OCI-M1 (cell line): ENCODE measurements at places on chromosomes 7 and 10.

- no peak for DNase-seq
Measured at GRCh38 chr10:1199897-1200721, 143.9 kb downstream of the WDR37 start.

GRCh38 chr7:157881048-157881771 is 544.4 kb downstream of the DNAJB6 start:
- no peak for DNase-seq

DNA sequence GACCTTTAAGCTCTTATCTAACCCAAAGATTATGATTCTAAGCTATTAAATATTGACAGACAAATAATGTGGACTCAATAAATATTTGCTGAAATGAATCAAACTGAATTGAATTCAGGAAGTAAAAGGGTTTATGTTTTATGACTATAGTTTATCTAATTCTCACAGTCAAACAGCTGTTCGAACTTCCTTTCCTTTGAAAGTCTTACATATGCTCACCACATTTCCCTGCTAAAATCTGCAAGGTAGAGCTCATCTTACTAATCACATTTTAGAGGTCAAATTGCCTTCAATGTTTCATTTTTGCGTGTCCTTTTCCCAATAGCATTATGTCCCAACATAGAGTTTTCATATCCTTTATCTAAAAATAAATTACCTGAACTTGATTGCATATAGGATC is 154.9 kb upstream of the PPP1R3A start:
- DNase-seq, result peak; percentile 61

- no peak for DNase-seq
Measured at GRCh38 chr10:121803611-121804010, 124.2 kb downstream of the ATE1 start.

- DNase-seq, result no peak
Measured at GRCh38 chr10:11017570-11018431, at the start of gene CELF2. CELF2 (plus strand) TSS chr10:11017872; CDS start chr10:11018090, 218 bp downstream.

- no peak for DNase-seq
Measured at GRCh38 chr7:137038706-137039105, 170.3 kb downstream of the CHRM2 start.

- peak; percentile 61 for DNase-seq
Measured at GRCh38 chr10:62554632-62555199, 180.5 kb downstream of the ZNF365 start.

GRCh38 chr10:17206210-17206709 is 4.8 kb upstream of the TRDMT1 start:
- no peak for DNase-seq

DNA sequence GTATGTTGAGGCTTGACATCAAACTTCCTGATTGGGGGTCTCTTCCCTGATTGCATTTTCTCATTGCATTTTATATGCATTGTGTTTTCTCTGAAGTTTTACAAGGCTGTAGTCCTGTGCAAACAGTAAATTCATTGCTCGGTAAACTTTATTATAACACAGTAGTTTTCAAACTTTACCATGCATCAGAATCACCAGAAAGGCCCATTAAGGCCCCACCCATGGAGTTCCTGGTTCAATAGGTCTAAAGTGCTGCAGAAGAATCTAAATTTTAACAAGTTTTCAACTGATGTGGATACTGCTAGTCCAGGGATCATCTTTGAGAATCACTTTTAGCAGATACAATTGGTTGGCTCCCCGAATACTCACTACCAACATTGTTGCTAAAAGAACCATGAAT is 634.7 kb upstream of the LRRTM3 start:
- DNase-seq, result no peak

DNA sequence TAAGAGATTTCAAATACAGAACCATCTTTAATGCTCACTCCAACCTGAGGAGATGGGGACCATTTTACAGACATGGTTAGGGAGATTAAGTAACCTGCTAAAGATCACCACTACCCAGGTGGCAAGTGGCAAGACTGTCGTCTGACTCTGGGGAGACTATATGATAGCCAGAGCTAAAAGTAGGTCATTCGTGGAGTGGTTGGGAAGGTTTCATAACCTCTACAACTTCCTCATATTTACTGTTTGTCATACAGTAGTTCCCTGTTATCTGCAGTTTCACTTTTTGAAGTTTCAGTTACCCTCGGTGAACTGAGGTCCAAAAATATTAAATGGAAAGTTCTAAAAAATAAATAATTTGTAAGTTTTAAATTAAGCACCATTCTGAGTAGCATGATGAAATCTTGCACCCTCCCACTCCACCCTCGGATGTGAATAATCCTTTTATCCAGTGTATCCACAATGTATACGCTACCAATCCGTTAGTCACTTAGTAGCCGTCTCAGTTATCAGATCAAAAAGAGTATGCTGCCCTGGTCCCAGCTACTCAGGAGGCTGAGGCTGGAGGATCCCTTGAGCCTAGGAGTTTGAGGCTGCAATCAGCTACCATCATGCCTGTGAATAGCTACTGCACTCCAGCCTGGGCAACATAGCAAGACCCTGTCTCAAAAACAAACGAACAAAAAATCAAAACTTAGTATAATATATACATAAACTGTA is 14.9 kb upstream of the LGI1 start:
- DNase-seq, result peak; percentile 83

DNA sequence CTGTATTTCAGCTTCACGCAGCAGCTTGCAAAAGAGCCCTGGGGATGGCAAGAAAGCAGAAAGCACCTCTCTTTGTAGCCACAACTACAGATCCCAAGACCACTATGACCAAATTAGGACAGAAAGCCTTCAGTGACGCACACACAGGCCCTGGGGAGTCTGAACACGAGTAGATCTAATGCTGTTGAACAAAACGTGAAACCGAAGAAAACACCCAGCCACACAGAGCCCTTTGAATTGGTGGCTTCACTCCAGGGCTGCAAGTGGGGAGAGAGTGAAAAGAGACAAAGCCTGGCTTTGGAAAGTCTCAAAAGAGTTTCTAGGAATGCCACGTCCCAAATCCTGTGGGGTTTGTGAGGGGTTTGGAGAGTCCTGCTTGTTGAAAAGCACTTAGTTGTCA is 28.4 kb downstream of the PLXNA4 start:
- no peak for DNase-seq

GRCh38 chr10:102949916-102950315 is 31.8 kb downstream of the CNNM2 start:
- no peak for DNase-seq

- no peak for DNase-seq
Measured at GRCh38 chr10:60346661-60347060, 43.0 kb downstream of the ANK3 start.

GRCh38 chr7:121810831-121811672 is 61.9 kb upstream of the PTPRZ1 start:
- no peak for DNase-seq

DNA sequence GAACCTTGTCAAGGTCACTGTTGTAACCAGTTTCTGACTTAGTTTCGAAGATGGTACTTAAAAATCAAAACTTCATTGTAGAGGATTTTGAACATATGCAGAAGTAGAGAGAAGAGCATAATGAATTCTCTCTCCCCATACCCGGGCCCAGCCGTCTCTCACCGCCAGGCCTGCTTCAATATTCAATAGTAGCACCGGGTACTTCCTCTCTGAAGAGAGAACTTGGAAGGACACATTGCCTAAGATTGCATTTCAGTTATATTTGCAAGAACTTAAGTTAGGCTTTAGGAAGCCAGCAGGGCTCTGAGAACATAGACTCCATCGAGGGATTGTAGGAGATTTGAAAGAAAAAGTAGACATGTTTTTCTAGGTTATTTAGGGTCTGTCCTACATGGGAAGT is 19.1 kb downstream of the LMTK2 start:
- no peak for DNase-seq

DNA sequence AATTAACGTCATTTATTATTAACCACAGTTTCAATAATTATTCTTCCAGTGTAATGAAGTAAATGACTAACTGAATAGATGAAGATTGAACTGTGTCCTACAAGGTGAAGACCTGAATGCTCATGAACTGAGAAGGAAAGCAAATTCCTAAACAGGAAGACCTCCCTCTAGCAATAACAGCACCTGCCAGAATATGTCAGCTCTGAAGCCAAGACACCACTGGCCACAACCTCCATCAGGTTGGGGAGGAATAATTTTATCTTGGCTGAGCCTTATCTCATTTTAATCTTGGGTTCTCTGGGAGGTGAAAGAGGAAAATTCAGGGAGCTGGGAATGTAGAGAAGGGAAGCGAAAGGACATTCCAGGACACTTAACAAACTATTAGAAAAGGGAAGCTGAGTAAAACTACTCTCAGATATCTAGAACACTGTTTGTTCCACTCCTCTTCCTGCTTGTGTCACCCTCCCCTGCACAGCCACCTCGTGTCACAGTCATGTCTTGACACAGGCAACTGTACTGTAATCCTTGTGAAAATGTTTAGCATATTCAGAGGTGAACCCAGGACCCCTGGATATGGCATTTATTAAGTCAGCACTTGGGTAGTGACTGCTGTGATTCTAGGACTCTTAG is 4.6 kb upstream of the SLC13A1 start:
- DNase-seq, result no peak

DNA sequence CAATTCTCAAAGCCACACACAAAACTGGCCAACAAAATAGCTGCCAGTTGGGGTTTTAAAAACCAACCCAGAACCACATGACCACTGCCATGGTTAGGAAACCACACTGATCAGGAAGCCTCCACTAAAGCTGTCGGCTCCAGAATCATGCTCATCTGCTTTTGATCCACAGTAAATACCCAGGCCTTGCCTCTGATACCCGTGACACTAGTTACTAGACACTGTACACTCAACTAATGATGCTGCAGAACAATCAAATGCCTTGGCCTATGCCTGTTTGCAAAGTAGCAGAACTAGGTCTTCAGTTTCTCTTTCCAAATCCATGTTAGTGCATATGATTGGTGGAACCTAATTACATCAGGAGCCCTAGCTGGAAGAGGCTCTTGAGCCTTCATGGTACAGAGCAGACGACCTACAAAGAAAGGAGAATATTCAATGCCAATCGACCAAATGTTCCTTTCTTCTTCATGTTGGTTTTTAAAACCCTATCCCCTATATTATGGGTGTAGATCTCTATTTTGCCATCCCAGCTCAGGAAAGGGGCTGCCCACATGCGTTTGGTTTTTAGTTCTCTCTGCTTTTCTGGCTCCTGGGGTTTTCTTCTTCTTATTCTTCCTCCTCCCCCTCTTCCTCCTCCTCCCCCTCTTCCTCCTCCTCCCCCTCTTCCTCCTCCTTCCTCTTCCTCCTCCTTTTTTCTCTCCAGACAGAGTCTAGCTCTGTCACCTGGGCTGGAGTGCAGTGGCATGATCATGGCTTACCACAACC is 76.6 kb downstream of the CNNM2 start:
- peak; percentile 69 for DNase-seq

GRCh38 chr10:6607182-6607581 is 27.1 kb upstream of the PRKCQ start:
- no peak for DNase-seq

- no peak for DNase-seq
Measured at GRCh38 chr7:131039836-131040235, 287.8 kb upstream of the MKLN1 start.

DNA sequence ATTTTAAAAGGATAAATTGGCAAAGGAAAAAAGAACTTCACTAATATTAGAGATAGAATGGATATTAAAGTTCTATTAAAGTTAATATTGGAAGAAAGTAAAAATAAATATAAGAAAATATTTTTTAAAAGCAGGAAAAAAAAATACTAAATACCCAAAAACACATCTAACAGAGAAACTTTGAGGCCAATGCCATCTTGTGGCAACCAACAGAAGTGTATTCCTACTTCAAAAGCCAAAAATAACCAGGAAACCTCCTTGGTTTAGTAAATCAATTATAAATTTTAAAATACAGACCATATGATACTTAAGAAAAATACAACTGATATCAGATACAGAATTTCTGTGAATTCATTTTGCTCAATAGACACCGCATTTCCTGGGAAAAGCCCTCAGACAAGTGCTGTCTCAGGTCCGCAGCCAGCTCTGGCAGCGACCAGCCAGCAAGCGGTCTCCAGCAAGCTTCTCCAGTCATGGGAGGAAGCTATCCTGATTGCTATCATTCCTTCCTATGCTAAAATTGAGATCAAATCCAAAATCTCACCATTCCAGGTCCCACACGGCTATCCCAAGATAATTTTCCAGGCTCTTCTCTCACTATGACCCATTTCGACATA is 65.3 kb downstream of the LMBR1 start:
- DNase-seq, result peak; percentile 21

DNA sequence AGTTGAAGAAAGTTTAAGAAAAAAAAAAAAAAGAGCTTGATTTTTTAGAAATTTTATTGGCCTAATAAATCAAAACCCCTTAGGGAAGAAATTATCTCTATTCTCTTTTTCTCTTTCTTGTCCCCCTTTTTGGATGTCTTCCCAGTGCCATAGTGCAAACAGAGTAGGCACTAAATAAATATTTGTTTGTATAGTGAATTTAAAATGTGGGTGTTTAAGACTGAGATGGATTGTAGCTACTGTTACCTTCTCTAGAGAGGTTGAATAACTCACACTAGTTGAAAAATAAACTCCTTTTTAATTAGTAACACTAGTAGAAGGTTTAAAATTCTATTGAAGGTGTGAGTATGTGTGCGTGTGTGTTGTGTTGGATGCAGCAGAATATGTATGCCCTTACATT is 783.8 kb downstream of the NXPH1 start:
- DNase-seq, result no peak

DNA sequence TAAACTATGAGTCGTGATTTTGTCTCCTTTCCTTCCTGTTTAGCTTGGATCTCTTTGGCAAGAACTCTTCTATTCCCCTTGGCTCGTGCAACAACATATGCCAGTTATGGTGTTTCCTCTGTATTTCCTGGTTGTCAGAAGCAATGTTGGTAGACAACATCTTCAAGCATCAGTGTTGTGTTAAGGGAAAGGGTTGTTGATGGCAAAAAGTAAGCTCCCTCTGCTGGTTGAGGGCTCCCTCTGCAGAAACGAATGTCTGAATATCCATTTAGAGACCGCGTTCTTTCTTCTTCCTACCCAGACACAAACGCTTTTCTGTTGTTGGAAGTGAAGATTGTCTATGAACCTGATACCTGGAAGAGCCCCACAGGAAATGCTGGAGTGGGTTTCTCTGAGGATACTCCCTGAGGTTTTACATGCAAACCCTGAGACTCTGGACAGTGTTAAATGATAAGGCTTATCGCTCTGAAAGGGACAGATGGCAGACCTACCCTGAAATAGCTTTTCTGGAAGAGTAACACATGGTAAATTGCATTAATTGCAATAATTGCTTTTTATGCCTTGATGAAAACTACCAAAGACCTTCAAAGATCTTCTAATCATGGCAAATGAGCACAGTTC is 23.5 kb upstream of the C1QL3 start:
- peak; percentile 75 for DNase-seq

DNA sequence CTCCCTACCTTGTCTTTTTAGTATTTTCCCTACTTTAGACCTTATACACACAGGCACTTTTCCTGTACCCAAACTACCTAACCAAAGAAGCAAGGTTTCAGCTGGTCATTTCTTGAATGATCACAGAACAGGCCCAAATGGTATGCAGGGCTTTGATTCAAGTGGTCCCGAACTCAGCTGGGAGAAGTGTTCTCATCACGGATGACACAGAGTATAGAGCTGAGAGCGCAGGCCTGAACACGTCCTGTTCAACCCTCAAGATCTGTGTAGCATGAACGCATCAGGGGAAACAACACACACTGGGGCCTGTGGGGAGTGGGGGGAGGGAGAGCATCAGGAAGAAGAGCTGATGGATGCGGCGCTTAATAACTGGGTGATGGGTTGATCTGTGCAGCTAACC is 318.2 kb downstream of the SFMBT2 start:
- DNase-seq, result no peak
